ENCODE measurements at places on chromosomes 2 and 18.

DNA sequence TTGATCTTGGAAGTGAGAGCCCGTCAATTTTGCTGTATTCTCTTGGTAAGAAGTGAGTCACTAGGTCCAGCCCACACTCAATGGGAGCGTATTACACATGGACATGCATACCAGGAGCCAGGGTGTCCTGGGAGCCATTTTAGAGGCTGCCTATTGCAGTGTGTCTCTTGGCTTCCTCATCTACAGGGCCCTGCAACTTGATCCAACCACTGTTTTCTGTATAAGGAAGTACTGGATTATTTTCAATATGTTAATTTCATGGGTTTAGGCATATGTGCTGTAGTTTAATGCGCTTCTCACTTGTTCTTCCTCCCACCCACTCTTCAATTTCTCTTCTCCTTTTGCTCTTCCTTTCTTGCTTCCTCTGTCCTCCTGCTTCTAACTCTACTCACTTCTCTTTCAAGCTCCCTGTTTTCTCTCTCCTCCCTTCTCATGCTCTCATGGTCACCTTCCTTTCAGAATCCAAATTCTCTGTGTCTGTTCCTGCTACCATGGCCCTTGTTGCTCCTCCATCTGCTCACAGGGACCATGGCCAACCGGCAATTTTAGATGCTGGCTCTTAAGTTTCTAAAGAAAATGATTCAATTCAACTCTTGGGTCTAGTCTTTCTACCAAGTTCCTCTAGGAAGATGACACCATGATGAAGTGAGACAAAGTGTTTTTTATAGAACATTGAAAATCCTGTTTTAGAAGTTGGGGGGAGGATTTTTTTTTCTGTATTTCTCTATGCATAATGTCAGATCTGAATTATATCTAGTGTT, 152.0 kb upstream of the ZEB2 start:
- DNase-seq = no peak

GRCh38 chr2:175640655-175641054, 361.4 kb downstream of the LNPK start:
- DNase-seq = no peak

- no peak for DNase-seq
These were observed 62.0 kb downstream of the ODC1 start for GRCh38 chr2:10385933-10386773.

DNA sequence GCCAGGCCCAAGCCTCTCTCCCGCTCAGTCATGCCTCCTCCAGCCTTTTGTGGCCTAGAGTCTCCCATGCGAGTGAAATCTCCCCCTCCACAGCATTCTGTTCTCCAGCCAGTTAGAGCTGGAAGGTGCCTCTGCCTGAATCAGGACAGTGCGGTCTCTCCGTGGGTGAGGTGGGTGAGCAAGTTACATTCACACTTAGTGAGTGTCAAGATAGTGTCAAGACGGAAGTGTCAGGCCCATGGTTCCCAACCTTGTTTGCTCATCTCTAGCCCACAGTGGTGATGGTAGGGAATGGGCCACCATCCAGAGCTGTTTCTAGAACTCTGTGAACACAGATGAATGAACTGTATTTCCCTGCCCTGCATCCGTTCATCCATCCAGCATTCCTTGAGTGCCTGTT, 59.5 kb downstream of the LPIN1 start:
- DNase-seq = no peak

- peak; percentile 98 for DNase-seq
These were observed 301.9 kb downstream of the ZNF407 start for GRCh38 chr18:74899554-74899953.

DNA sequence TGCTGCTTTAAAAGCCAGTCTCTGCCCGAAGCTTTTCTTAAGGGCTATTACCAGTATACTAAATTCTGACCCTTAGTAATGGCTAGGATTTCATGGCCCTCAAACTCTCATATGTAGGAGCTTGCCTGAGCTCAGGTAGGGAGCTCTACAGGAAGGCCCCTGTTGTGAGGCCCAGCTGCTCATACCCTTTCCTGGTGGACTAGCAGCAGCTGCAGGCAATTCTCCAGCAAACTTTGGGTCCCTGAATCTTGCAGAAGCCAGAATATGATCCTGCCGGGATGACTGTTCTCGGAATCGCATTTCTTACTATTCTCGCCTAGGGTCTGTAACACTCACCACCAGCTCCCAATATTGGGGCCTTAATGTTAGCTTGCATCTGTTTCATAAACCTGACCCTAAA, 106.4 kb upstream of the SERTAD2 start:
- DNase-seq = peak; percentile 6

Measured in NCI-H69 (cell line).